RKO (cell line): ENCODE measurements at places on chromosomes 2 and 18.

DNA sequence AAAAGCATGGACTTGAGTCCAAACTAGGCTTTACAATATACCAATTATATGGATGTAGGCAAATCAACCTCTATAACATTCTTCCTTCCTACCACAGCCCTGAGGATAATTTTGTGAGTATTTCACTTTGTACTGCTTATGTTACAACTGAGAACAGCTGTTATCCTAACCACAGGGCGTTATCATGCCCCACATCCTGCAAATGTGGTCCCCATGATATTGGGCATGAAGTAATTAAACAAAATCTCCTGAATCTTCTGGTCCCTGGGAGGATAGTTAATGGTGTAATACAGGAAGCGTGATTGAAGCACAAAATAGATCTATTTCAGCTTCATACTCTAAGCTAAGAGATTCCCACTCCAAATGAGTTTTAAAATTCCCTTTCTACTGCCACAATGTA is 223.6 kb downstream of the CDH20 start:
- DNase-seq: no peak

DNA sequence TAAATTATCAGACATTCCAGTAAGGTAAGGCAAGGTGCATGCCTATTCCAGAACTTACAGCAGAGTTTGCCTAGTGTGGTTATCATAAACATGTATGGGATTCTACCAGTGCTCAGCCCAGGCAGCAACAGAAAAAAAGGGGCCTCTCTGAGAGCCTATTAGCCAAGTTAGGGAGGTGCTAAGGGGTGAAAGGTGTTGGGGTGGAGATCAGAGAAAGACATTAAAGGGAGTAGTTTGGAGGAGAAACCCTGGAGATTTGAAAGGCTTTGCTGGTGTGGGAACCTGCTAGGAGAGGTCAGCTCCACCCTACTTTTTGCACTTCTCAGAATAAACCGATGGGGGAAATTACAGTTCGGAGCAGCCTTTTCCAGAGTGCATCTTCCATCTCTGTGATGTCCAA is 2.9 kb downstream of the ARPC2 start:
- no peak for DNase-seq

DNA sequence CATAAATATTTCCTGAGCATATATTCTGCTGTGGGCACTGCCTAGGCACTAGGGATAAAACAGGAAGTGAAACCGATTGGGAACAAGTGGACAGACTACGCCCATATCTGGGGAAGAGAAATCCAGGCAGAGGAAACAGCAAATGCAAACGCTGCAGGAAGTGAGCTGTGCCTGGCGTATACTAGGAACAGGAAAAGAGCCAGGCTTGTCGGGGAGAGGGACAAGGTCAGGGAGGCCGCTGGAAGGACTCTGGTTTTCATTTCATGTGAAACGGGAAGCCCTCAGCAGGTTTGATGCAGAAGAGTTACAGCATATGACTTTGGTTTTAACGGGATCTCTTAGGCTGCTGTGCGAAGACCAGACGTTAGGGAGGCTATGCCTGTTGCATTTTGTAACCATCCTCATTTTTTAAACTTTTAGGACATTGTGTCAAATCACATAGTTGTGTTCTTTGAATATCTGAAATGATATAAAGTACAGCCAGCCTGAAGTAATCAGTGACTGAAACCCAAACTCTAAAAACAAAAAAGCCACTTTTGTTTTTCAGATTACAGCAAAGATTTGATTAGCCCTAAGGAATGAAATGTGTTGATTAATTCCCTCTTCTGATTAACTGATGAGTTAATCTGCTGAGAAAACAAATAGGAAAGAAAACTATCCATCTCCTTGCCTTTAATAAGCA is 110.2 kb upstream of the PIEZO2 start:
- no peak for DNase-seq

DNA sequence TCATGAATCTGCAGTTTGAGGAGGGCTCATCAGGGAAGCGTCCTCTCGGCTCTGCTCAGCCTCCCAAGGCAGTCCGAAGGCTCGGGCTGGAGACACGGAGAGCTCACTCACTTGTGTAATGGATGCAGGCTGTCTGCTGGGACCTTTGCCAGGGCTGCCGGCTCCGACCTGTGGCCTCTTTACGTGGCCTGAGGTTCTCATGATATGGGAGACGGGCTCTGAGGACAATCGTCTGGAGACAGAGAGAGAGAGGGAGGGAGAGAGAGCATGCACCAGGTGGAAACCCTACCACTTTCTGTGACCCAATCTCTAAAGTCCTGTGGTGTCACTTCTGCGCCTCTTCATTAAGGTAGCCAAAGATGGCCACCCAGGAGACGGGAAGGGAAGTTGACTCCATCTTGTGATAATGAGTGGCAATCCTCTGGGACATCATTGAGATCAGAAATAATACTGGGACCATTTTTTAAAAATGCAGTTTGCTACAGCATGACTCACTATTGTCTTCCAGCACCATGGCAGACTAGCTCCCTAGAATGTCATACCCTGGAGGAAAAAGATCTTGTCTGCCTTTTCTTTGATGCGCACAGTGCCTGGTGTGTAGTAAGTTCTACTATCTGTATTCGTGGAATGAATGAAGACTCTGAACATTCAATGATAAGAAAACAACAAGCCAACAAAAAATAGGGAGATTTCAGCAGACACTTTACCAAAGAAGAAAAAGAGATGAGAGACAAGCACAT is 60.2 kb downstream of the CD8B2 start:
- no peak for DNase-seq

DNA sequence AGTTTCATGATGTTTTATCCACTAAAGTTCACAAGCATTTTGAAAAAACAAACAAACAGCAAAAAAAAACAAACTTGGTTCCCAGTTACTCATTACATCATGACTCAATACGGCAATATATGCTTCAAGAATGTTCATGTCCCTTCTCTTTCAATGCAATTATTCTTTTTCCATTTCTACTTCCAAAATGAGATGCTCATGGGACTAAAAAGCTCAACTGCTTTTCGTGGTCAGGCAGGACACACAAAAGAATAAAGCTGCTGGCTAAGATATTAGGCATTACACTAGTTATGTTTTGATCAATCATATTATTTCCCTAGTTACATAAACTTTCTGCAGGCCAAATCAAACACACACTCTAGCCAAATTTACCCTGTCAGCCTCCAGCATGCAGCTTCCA is 301.3 kb downstream of the EPHA4 start:
- DNase-seq: no peak

- no peak for DNase-seq
Measured at GRCh38 chr2:130963849-130964793, 127.4 kb downstream of the ARHGEF4 start.
